ENCODE measurements at places on chromosomes 7 and 10.

- DNase-seq = no peak
Measured at GRCh38 chr7:19143881-19144574, 1.2 kb downstream of the FERD3L start.

DNA sequence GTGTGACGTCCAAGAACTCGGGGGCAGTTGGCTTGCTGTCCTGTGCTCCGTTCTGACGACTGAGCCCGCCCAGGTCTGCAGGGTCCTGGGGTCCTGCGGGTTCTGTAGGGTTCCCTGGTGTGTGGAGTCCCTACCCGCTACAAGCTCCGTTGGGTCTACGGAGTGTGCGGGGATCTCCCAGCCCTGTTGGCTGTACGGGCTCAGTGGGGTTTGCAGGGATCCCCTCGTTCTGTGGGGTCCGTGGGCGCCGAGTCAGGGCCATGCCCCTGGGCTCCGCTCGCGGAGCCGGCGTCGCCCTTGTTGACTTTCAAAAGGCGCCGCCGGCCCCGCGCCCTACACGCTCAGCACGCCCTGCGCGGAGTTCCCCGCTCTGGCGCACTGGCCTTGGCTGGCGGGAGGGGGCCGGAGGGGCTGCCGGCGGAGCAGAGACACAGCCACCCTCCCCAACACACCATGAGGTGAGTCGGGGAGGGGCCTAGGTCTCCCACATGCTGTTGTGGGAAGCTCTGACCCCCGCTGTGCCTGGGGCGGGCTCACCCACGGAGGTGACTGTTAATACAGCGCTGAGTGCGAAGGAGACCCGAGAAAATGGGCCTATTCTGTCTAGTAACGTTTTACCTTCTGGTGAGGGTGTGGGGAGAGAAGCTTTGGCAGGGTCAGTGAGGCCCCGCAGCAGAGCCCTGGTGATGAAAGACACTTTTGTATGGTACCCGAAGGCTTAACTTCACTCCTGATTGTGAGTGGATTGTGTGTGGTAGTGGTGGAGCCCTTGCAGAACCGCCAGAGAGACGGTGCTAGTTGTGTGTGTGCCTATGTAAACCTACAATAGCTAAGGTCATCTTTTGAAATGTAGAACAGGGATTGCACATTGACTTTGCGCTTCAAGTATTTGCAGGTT lies 8.1 kb downstream of the TASOR2 start:
- no peak for DNase-seq

GRCh38 chr10:43437141-43437870 lies 395 bp downstream of the ZNF487 start:
- DNase-seq = no peak

DNA sequence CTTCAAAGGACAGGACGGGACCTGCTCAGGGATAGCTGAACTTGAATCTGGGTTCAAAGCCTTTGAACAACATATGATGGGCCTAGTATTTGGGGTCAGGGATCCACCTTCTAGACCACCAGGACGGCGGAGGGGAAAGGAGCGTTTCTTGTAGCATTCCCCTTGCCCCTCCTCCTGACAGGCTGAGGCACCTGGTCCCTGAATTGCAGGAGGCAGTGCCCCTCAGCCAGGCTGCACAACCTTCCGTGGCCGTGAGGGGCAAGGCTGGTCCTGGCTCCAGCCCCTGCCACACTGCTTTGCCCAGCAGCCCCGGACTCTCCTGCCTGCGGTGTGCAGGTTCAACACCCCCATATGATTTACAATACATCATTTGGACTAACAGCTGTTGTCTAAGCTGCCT lies 58.1 kb downstream of the INSIG1 start:
- no peak for DNase-seq

GRCh38 chr7:46478046-46478445 lies 557.0 kb upstream of the IGFBP3 start:
- no peak for DNase-seq

- no peak for DNase-seq
Measured at GRCh38 chr7:70728872-70729552, 402.9 kb upstream of the GALNT17 start.

DNA sequence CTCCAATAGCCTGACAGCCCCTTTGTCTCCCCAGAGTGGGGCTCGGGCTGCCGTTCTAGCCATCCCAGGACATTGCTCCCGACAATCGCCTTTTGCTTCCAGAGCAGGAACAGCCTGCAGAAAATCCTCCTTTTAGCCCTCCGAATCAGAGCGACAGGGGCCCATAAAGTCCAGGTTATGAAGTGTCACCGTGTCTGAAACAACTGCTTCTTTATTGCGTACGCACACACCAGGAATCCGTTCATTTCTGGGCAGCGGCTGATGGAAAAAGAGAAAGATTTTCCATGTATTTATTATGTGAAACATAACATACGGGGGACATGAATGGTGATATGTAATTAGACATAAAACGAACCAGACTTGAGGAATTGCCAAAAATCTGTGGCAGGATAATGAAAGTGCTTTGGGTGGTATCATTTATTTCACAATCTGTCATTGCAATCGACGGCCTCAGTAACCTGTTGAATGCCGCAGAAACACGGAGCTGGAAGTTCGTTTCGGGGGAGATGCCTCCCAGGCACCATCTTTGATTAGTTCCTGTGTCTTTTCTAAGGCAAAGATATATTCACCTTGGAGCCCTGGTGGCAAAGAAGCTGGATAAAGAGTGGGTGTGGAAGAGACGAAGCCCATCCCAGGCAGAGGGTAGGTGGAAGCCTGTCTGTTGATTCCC lies 48.1 kb downstream of the FAM241B start:
- DNase-seq = no peak

DNA sequence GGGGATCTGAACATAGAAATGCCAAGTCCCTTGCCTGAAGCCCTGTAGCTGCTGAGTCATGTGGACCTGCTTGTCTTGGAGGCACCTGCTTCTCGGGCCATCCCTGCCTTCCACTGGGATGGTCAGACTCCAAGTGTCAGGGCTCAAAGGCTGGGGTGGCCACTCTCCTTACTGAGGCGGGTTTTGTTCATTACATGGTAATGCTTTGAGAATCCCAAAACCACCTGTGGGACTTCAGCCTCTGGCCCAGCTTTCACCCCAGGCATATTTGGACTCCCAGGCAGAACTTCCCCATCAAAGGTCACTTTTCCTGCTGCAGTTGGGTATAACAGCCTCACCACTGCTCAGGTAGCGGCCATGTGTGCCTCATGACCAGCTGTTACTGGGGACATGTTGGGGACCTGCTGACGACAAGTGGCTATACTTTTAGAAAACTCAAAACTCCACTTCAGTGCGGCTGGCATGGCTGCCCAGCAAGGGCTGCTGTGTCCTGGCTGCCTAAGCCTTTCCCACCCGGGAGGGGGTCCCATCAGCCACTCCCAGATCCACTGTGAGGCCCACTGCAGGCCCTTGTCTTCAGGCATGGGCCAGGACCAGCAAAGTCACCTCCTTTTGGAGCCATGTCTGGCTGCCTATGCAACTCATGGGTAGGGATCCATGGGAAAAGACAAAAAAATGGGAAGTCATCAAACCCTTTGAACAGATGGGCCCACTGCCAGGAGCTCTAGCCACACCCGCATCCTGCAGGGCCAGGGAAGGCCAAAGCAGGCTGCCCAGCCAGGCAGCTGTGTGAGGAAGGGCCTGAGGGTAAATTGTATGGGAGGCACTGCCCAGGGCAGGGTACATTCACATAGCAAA lies 96.7 kb downstream of the ARHGAP22 start:
- no peak for DNase-seq

DNA sequence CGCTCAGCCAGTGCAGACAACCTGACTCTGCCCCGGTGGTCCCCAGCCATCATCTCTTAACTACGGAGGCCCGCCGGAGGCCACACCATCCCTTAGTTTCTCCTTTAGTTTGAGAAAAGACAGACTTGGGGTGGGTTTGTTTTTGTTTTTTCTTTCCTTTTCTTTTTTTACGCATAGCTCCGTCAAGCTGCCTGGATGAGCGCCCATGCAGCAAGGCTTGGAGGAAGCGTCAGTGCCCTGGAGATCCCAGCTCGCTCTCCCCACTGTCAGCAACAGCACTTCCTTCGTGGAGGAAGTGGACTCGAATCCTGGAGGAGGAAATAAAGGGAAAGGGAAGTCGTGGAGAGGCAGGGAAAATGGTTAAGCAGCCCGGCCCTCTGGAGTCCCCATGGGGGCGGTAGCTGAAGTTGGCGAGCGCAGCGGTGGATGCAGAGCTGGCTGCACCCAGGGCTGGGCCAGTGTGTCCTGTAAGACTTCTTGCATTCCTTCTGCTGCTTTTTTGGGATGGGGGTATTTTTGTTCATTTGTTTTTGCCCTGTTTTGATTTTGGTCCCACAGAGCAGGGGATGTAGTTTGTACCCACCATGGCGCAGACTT lies 35.9 kb upstream of the GJD4 start:
- DNase-seq = no peak

GRCh38 chr7:105157278-105157677 lies 143.3 kb downstream of the KMT2E start:
- no peak for DNase-seq

DNA sequence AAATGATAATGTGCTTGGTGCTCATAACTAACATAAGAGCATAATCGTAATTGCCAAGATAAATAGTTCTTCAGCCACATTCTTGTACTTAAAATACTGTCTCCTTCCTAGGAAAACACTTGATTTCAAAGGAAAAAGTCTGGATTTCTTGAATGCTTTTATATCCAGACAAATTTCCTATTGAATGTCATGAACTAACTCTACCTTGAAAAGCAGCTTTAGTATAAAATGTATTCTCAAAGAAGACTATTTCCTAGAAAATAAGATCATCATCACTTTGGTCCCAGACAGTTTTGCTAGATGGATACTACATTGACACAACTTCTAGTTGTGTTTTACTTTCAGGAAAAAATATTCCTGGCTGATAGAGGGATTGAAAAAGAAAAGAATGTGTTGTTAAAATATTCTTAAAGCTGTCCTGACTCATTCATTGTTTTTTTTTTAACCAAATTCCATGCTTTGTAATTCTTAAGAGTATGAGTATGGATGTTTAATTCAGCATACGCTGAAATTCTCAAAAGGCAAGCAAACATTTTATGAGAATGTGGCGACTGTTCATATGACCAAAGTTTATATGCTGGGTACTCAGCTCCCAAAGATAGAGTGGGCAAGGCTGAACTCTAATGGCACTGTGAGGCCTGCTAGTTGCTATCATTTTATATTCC lies 106.1 kb downstream of the PPP1R3A start:
- DNase-seq = no peak

- no peak for DNase-seq
Measured at GRCh38 chr10:104472957-104473745, 119.5 kb downstream of the CFAP58 start.

GRCh38 chr7:101241015-101241363 lies 3.4 kb upstream of the CLDN15 start:
- DNase-seq = no peak

GRCh38 chr7:133061357-133061756 lies 20.5 kb downstream of the CHCHD3 start:
- DNase-seq = no peak

- no peak for DNase-seq
Measured at GRCh38 chr7:25615003-25615402, 386.7 kb upstream of the NPVF start.

DNA sequence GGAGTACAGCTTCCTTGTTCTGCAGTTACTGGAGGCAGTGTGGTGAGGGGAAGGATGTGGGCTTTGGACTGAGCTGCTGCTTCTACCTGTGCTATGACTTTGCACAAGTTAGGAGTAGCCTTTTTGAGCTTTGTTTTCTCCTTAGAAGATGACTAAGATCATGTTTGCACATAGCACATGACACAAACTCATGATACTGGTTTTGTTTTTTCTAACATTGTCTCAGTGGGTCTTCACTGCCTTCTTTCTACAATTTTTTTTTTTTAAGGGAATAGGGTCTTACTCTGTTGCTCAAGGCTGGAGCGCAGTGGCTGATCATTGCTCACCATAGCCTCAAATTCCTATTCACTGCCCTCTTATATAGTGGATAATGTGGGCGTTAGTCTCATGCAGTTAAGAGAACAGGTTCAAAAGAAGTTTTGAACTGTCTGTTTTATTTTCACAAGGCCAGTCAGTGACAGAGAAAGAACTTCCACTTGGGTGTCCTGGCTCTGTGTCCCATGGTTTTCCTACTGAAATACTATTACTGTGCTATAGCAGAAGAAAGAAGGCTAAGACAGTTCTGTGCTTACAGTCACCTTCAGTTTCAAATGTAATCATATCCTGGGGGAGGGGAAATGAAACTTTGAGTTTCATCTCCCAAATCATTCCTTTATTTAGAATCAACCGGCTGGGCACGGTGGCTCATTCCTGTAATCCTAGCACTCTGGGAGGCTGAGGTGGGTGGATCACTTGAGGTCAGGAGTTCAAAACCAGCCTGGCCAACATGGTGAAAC lies 72.0 kb downstream of the KAT6B start:
- no peak for DNase-seq

DNA sequence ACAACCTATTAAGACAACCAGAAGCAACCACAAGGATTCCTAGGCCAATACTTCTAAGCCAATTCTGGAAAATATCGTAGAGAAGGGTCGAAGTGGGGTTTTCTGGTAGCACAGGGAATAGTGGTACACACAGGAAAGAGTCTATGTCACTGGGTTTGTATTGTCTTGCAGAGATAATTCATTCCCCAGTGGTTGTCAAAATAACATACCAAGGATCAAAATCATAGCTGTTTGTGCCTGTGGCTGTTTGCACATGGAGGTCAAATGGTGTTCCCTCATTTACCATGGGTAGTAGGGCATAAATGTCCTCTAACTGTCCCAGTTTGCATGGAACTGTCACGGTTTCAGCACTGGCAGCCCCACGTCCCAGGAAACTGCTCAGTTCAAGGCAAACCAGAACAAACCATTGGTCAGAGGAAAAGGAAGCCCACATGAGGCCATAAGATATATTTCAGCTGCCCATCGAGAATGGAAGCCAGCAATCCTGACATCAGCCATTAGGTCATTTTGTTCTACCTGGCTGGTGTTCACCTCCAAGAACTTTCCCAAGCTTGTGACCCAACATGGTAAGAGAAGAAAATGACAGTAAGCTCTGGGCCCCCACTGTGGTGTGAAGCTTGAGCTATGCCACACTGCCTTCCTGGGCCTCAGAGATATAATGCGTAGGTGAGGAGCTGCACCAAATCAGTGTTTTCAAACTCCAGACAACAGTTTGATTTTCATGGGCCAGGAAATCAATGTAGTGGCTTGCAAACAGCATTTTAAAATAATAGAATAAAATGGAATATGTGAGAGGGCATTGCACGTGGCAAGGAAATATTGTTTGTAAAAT lies 53.9 kb upstream of the NFE2L3 start:
- DNase-seq = no peak

DNA sequence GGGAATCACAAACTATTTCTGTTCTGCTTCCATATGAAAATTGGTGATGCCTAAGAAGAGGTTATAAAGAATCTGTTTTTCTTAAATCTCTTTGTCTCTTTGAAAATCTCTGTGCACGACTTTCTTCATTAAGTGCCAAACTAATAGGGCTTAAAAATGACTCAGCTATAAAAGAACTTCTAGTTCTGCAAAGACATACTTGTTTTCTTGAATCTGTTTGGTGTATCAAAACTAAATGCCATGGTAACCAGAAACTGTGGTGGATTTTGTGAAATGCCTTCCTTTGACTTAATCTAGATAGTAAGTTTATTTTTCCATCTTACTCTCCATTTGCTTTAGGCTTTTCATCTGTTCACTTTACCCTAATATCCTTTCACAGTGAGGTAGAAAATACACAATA lies 417.8 kb downstream of the PARD3 start:
- DNase-seq = no peak
